ENCODE measurements at places on chromosomes 2 and 18.

DNA sequence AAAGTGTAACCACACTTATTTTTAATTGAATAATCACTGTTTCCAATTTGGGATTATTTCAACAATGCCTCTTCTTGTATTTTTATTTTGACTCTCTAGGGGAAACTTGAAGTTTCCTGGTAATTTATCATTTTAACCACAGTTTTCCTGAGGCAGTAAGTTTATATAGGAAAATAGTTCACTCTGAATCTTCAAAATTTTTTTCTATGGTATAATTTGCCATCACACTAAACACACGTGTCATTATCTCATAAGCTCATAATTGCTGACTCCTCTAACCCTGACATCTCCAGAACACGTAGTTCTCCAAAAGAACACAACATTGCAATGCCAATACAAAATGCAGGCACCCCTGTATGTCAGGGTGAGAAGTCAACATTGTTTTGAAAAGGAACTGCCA is 102.2 kb upstream of the FZD7 start:
- no peak for DNase-seq

GRCh38 chr18:62614494-62614893 is 91.7 kb downstream of the ZCCHC2 start:
- DNase-seq: no peak

DNA sequence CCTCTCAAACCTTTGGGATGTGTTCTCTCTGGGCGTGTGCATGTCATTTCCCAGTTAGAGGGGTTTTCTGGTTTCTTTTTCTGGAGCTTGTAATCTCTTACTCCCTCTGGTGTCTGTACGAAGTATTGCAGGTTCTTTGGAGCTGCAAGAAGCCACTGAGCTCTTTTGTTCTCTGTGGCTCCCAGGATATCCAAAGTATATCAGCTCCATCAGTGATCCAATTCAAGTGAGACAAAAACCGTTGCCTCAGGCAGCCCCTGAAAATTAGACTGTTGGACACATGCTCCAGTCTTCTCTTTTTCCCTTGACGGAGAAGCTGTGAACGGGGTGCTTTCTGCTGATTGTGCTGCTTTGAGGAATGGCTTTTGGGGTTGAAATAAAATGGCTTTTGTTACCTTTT is 59.0 kb upstream of the LDLRAD4 start:
- no peak for DNase-seq

GRCh38 chr18:37930640-37931039 is 365.0 kb upstream of the CELF4 start:
- no peak for DNase-seq

DNA sequence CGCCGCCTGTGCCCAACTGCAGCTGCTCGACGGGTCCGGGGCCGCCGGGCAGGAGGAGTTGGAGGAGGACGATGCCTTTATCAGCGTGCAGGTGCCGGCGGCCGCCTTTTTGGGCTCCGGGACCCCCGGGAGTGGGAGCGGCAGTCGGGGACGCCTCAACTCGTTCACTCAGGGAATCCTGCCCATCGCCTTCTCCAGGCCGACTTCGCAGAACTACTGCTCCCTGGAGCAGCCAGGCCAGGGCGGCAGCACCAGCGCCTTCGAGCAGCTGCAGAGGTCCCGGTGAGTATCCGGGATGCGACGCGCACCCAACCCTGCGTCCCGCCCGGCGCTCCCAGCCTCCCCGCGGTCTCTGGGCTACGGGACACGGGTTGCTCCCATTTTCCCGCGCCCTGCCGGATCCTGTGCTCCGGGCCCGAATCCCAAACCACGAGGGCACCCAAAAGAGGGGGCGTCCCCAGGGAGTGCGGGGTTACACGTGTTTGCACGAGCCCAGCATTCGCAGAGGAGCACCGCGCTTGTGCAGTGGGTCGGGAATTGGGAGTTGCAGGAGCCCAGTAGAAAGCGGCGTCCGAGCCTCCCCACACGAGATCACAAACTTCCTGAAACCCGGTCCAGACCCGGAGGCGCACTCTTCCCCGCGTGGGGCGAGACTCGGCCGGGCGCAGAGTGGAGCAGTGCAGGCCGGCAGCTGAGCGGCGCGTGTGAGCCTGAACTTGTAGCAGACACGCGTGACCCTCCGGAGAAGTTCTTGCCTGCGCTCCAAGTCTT is 1.2 kb downstream of the CABLES1 start:
- DNase-seq: peak; percentile 23

DNA sequence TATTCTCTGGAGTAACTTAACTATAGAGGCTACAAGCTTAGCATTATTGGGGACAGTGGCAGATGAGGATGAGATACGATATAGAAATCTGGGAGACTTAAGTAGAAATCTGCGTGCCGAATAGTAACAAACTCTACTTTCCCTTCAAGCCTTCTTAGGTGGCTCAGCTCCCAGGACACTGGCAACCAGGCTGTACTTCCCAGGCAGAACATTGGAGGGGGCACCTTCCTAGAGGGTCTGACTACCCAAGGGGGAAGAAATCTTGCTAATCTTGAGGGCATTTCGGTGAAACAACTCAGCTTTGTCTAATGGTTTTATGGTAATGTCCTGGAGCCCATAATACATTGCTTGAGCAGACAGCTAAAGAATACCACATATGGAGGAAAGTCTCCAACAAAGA is 126.2 kb upstream of the DTNA start:
- no peak for DNase-seq

DNA sequence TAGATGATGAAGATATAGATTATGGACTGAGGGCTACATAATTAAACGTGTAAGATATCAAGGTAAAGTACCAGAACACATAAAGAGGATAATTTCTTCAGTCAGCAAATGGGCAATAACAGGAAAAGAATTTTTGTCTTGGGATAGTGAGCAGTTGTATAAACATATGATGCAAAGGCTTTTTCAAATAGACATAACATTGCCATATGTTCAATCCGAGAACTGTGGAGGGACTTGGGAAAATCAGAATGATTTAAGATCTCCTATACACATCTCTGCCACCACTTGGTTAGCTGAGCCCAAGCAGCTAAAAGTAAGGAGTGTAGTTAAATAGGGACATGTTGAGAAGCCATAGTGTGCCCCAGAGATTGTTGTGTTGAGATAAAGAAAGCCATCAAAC is 287.6 kb upstream of the ZNF521 start:
- DNase-seq: no peak

DNA sequence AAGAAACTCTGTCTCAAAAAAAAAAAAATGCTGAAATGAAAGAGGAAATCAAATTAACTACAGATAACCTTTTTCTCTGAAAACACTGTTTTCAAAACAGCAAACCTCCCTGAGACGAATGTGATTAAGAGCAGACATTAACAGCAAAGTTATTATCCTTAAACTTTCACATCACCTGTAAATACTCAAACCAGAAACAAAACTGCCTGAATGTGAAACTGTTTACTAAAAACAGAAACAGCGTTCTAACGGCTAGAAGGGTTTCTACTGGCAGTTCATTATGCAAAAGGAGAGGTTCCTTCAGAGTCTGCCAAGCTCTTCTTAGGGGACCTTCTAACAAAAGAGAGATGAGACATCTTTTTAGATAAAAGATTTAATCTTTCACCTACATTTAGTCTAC is 45.9 kb downstream of the PNO1 start:
- DNase-seq: no peak

DNA sequence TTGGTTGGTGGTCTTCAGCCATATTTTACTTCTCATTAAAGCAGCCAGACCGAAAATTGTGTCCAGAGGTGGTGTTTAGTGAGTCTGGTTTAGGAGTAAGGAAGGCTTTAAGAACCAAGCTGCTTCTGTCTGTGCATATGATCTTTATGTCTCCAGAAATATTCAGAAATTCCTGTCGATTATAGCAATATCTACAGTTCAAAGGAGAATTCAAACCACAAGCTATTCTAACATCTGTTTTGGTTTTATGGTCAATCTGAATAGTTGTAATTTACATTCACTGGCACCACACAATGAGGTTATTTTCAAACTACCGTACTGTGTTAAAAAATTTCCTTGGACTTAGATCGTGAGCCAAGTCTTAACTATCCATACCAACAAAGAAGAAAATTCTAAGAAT is 11.3 kb downstream of the UPP2 start:
- no peak for DNase-seq

Data from DMS79 (cell line).